Activated CD4-positive, alpha-beta T cell treated with anti-CD3 and anti-CD28 coated beads, Interleukin-2, amount 50 U/mL, for 48 hours (primary cell): ENCODE measurements at places on chromosomes 2 and 18.

GRCh38 chr18:67574749-67575148, 58.2 kb upstream of the DSEL start:
- peak; percentile 4 for DNase-seq

- no peak for DNase-seq
Measured at GRCh38 chr2:138818556-138818955, 38.4 kb upstream of the NXPH2 start.

DNA sequence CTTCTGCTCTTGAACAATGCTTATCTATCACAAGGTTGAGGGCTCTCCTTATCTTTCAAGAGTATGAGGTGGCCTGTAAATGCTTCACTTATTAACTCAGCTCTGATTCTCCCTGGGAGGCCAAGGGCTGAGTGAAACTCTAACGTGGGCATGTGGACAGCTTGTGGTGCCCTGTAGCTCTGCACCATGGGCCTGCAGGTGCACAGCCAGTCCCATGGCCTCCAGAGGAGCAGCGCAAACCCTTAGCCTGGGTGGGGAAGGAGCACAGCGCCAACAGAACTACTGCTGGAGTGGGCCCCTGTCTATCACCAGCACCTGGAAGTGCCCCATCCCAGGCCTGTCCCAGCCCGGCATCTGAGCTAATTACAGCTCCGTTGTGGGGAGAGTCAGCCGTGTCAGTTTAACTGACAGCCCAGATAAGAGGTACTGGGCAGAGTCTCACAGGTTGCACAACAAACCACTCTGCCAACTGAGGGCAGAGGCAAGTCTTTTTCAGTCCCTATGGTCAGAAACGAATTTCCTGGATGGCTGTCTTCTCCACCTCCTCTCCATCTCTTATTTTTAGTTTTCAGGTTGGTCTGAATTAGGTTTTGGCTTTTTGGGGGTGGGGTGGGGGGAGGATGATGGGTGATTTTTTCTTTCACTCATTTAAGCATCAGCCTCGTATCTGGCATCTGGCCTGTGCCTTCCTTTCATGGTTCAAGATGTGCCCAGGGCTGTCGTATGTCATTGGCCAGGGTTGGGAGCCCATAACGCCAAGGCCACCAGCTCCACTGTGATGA, 219.5 kb downstream of the BCL2 start:
- no peak for DNase-seq

DNA sequence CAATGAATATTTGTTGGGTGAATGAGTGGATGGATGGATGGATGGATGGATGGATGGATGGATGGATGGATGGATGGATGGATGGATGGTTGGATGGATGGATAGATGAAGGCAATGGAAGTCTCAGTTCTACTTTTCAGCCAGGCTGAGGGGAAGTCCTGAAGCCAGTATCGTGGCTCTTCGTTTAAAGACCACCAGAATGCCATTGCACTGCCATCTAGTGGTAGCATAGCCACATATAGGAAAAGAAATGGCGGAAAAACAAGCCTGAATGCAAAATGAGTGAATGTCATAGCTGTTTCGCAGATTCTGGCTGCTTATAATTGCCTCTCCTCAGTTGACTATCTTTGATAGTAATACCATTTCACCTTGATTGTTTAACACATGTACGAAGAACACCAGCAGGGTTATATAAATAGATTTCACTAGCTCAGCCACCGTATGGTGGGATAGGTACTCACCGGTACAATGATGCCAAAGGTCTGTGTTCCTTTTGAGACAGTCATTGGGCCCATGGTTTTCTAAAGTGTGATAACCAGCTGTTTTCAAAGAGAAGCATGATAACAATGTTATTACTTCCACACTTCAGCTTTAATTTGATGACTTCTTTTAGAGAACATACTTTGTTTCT, 62.3 kb upstream of the GREB1L start:
- DNase-seq = peak; percentile 26

GRCh38 chr2:34808426-34808825, 1209.3 kb upstream of the FAM98A start:
- DNase-seq = no peak

- DNase-seq = no peak
Measured at GRCh38 chr2:7010391-7011054, 93.3 kb downstream of the RNF144A start.

- no peak for DNase-seq
Measured at GRCh38 chr2:200993097-200993496, 29.6 kb upstream of the ORC2 start.

DNA sequence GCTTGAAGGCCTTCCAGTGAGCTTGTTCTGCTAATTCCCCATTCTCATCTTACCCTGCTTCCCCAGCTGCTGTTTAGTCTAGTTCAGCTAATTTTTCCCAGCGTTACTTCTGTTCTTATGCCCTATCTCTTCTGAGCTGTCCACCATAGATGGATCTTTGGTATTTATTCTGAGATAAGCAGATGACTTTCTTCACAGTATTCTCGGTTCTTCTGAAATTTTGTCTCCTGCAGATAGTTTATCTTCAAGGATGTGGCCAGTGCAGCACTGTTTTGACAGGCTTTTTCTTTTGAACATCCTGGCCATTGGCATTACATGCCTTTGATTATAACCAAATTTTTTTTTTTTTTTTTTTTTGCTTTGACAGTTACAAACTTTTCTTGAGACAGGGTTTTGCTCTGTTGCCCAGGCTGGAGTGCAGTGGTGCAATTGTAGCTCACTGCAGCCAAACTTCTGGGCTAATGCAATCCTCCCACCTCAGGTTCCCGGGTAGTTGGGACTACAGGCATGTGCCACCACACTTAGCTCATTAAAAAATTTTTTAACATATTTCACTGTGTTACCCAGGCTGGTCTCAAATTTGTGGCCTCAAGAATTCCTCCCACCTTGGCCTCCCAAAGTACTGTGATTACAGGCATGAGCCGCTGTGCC, 134.2 kb downstream of the WDSUB1 start:
- DNase-seq = no peak

DNA sequence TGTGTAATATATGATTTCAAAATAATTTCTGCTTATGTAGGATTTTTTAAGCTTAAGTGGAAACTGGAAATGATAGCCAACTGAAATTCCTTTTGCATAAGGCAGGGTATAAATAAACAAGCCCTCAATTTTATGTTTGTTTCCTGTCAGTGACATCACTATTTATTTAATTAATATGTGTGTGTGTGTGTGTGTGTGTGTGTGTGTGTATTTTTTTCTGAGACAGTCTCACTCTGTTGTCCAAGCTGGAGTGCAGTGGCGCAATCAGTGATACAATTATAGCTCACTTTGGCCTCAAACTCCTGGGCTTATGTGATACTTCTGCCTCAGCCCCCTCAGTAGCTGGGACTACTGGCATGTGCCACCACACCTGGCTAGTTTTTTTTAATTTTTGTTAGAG, 29.3 kb upstream of the CYP20A1 start:
- no peak for DNase-seq

DNA sequence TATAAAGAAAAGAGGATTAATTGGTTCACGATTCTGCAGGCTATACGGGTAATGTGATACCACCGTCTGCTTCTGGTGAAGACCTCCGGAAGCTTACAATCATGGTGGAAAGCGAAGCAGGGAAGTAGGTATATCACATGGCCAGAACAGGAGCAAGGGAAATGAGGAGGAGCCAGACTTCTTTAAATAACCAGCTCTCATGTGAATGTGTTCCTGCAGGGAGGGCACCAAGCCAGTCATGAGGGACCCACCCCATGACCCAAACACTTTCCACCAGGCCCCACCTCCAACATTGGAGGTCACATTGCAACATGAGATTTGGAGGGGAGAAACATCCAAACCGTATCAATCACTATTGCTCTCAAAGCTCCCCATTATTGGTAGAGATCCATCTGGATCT, 61.8 kb downstream of the EFEMP1 start:
- no peak for DNase-seq

DNA sequence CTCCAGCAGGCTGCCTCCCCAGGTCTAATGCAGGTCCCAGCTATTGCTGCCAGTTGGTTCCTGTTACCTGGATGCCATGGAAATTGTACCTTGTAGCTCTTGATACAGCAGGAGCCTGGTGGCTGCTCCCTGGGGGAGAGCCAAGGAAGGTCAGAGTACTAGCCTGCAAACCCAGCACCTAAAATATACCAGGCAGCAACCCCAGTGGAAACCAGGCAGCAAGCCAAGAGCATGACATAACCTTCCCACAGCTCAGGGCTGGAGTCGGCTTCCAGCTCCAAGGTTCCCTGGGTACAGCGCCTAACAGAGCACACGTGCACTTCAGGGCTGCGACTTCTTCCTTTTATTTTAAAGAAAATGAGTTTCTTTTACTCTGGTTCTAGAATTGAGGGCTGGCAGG, 30.3 kb downstream of the TNP1 start:
- no peak for DNase-seq
